T-cell (primary cell): ENCODE measurements at places on chromosomes 12 and 14. TPM values are rescaled to one million over a fixed set of nuclear protein-coding genes. Genes with fewer than 3 reads are reported as not detected.

CMAS gene
- total RNA-seq: 10.4 TPM

TTC9 gene
- total RNA-seq: 14.5 TPM

BDKRB1 gene
- not detected for total RNA-seq

VAMP1 gene
- total RNA-seq: 81.5 TPM

GDF3 gene
- total RNA-seq: not detected

C1QL4 gene
- not detected for total RNA-seq

KRT79 gene
- total RNA-seq: not detected

MYF5 gene
- total RNA-seq: not detected
